ENCODE measurements at places on chromosomes 2 and 18. TPM values are rescaled to one million over a fixed set of nuclear protein-coding genes. Genes with fewer than 3 reads are reported as not detected.

Gene RAB17
- 60.1 TPM for total RNA-seq

Gene CASP10
- 26.7 TPM for total RNA-seq

Gene TMEM200C
- total RNA-seq, result 0.50 TPM

Gene MYCN
- 0.68 TPM for total RNA-seq

Gene MATN3
- 8.1 TPM for total RNA-seq

Gene KHK
- total RNA-seq, result 5.1 TPM

GRCh38 chr18:23583071-23583865 lies 3.0 kb downstream of the NPC1 start:
- H3K27ac ChIP-seq, result no peak overlapping the region
- no peak for DNase-seq
- H3K27me3 ChIP-seq, result no peaks in the 10 kb centered on the region
- no peaks in the 10 kb centered on the region for H3K36me3 ChIP-seq
- H3K4me3 ChIP-seq, result peak overlapping the region; percentile 89

DNA sequence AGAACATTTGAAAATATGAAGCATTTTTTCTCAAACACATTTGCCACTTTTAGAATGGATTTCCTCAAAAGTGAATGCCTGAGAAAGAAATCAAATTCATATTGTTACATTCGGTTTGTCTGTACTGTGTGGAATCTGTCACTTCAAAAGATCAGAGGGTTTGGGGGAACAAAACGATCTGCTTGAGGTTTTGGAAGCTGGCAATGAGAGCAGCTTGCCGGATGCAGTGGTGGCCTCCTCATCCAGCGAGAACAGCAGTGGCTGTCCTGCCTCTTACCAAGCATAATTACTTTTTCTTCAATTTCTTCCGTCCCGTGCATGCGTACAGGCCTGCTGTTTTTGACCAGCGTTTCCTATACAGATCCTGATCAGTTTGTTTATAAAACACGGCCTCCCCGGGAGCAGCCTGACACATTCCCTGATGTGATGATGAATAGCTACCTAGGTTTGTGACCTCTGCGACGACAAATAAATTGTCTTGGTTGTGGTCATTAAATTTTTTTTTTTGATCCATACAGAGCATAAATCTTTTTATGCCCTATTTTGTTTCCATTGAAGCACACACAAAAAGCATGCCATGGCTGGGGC lies 45.2 kb downstream of the ITGA6 start:
- no peaks in the 10 kb centered on the region for H3K27me3 ChIP-seq
- H3K27ac ChIP-seq, result no peak overlapping the region
- H3K4me1 ChIP-seq, result no peaks in the 10 kb centered on the region
- no peak overlapping the region for H3K4me3 ChIP-seq

DNA sequence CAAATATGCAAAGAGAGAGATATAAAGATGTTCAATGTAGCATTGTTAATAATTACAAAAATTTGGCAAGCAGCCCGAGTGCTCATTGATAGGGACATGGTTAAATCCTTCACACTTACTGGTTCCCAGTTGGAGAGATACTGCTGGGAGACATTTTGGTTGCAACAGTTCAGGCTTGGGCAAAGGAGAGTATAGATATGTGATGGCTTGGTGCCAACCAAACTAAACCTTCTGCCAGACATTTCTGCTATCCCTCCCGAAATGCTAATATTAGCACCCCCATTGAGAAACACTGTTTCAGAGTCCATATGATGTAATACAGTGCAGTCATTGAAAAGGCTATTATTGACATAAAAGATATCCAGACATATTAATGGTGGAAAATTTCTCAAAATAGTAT lies 11.5 kb downstream of the GEN1 start:
- H3K27me3 ChIP-seq, result no peaks in the 10 kb centered on the region
- no peak overlapping the region for H3K27ac ChIP-seq
- H3K4me3 ChIP-seq, result no peak overlapping the region
- DNase-seq, result no peak
- no peaks in the 10 kb centered on the region for H3K4me1 ChIP-seq
- no peaks in the 10 kb centered on the region for H3K36me3 ChIP-seq

- no peak overlapping the region for H3K4me3 ChIP-seq
- no peaks in the 10 kb centered on the region for H3K27me3 ChIP-seq
- H3K27ac ChIP-seq, result no peak overlapping the region
- no peaks in the 10 kb centered on the region for H3K4me1 ChIP-seq
Measured at GRCh38 chr2:124763611-124764010, 738.5 kb downstream of the CNTNAP5 start.

DNA sequence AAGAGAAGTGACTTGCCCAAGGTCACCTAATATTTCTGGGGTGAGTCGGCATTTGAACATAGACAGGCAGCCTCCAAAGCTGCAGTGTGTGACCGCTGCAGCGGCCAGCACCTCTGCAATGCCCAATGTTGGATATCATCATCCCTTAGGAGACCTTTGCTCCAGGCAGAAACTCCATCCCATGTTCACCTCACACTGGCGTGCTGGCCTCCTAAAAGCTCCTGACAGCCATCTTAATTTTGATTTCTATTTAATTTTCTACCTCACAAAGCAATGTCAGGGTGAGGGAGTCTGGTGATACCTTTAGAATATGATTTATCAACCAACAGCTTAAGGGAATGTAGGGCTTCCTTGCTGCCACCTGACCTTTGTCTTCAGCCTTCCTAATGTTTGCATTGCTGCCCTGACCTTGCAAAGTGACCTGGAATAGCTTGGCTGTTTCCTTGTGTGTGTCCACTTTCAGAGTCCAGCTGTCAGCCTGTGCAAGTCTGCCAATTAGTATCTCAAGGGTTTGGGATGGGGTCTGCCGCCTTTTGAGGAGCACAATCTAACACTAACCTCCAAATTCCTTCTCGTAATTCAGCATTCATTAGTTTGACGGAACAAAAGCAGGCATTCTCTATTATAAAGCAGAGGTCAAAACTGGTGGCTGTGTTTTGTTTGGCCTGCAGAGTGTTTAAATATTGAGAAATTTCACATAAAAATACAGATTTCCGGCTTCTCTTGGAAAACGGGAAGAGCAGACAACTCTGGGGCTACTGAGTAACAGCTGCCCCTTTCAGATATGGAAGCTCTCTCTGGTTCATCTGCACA lies 127.6 kb downstream of the PLEKHM3 start:
- H3K4me3 ChIP-seq, result no peak overlapping the region
- no peak for DNase-seq
- no peak overlapping the region for H3K27ac ChIP-seq
- no peaks in the 10 kb centered on the region for H3K4me1 ChIP-seq
- H3K36me3 ChIP-seq, result peaks cover 7% of the 10 kb centered on the region
- no peaks in the 10 kb centered on the region for H3K27me3 ChIP-seq

DNA sequence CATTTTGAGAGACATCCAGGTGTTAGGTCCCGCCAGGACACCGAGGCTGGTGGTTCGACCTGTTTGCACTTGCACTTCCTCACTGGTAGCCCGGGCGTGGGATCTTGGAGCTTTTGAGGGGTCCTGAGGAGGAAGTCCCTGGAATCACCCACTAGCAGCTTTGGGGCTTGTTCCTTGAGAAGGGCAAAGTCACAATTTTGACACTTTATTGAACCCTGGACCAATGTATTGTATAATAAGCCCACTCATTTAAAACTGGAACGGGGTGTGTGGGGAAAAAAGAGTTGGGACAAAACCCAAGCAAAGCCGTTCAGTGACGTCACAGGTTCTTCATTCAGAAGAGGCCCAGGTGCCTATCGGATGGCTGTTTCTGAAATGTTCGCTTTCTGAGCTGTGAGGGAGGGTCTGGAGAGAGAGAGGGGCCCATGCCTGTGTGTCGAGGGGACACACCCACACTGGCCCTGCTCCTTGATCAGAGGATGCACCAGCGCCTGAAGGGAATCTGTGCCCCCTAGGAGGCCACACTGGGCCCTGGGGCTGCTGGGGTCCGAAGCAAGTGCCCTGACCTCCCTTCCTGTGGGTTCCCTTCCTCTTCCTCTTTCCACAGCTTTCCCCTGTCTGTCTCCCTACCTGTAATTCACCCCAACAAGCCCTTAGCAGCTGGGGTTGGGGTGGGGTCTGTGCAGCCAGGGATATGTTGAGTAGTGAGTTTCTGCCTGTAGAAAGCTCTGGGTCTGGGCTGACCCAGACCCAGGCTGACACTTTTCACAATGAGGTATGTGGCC lies 2.6 kb downstream of the LPIN1 start:
- DNase-seq, result no peak
- H3K27me3 ChIP-seq, result no peaks in the 10 kb centered on the region
- H3K27ac ChIP-seq, result no peak overlapping the region
- H3K4me1 ChIP-seq, result peaks cover 83% of the 10 kb centered on the region
- peak overlapping the region; percentile 14 for H3K4me3 ChIP-seq
- H3K36me3 ChIP-seq, result no peaks in the 10 kb centered on the region

DNA sequence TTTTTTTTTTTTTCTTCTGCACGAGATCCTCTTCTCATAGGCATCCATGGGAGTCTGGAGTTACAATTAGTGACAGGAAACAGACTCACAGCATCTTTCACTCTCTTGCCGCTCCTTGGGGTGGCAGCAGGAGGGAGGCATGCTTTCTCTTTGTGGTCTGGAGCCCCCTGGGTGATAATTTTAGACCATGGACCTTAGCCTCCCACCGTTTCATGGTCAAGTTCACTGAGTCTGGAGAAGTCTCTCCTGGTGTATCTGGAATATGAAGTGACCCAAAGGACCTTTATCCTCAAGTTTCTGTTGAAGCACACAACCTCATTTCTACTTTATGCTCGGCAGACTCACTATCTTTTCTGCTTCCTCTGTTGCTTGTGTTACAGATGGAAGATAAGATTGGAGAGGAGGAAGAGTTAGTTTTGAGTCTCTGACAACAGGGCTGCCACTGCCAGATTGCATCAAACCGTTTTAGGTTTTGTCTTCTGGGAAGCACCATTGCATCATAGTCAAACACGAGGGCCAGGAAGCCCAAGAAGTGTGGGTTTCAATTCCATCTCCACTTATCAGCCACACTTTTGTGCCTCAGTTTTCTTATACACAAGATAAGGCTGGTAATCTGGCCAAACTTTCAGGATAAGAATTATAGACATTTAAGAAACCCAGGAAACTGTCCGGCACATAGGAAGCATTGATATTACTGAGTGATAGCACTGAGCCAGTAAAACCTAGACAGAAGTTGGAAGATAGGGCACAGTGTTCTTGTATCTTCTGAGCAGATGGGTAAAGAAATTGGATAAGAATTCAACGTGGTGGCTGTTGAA lies 62.3 kb downstream of the ADCYAP1 start:
- no peak for DNase-seq
- H3K4me3 ChIP-seq, result no peak overlapping the region
- no peaks in the 10 kb centered on the region for H3K36me3 ChIP-seq
- no peaks in the 10 kb centered on the region for H3K4me1 ChIP-seq
- H3K27me3 ChIP-seq, result peaks cover 5% of the 10 kb centered on the region
